Effector memory CD8-positive, alpha-beta T cell (primary cell): ENCODE measurements at places on chromosomes 16 and 17.
A peak's percentile ranks its signal among the peaks of the same experiment; 100 is the strongest.

- no peak for DNase-seq
Measured at GRCh38 chr16:16143038-16143763, 80.1 kb downstream of the ABCC6 start.

DNA sequence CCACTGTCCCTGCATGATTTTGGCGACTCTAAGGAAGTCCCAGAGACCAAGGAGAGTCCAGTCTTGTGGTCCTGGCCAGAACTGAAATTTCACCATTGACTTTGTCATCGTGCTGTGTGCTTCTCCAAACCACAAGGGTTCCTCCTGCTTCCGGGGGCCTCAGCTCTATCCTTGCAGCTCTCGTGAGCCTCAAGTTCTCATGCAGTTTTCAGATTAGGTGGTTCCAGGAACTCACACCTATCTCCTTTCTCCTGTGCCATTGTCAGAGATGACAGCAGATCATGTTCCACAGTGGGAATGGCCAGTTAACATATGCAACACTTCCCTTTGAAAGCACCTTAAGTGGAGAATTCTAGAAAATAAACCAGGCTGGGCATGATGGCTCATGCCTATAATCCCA is 97.9 kb upstream of the CRHR1 start:
- no peak for DNase-seq

GRCh38 chr16:54976651-54977200 is 46.1 kb downstream of the IRX5 start:
- no peak for DNase-seq

DNA sequence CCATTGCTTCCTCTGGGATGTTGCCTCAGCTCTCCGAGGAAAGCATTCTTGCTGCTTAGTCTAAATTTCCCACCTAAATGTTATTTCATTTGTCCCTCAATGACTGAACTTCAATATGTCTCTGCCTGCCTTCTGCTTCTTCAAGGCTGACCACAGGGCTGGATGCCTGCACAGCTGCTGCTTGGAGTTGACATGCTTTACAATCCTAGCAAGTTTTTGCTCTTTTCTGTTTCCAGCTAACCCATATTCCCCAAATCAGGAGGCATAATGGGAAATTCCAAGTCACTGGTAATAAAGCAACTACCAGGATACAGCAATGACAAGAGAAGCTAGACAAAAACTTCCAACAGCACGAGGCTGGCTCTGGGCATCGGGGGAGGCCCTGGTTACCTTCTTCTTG is 48.9 kb downstream of the GTF3C1 start:
- DNase-seq, result no peak

- no peak for DNase-seq
Measured at GRCh38 chr17:58364270-58364942, 12.4 kb upstream of the SUPT4H1 start.

DNA sequence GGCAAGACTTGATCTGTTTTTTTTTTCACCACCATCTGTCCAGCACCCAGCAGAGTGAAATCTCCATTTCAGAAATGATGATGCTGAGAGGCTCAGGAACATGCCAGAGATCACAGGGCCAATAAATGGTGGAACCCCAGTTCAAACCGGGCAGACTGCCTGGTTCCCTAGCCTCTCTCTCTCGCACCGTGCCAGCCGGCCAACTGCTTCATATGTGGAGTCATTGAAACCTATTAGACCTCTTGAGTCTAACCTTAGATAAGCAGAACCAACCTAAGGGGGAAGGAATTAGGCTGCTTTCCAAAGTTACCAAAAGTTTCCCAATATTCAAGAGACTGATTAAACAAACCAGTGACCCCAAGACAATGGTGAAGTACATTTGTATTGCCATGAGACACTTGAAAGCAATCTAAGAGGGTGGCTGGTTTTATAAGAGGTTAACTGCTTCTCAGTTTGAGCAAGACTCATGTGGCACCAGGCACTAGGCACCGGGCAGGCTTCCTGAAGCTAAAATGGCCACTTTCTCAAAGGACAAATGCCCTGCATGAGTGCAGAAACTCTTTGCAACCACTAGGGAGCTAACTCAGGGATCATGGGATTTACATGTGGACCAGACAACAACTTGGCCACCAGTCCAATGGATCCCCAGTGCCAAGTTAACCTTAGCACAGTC is 18.4 kb downstream of the TOX3 start:
- DNase-seq, result no peak

GRCh38 chr16:23293016-23293415 is 9.1 kb upstream of the SCNN1B start:
- no peak for DNase-seq

- DNase-seq, result no peak
Measured at GRCh38 chr16:20647736-20648135, 49.7 kb downstream of the ACSM1 start.

- DNase-seq, result no peak
Measured at GRCh38 chr16:14109782-14110727, 38.9 kb downstream of the MRTFB start.

DNA sequence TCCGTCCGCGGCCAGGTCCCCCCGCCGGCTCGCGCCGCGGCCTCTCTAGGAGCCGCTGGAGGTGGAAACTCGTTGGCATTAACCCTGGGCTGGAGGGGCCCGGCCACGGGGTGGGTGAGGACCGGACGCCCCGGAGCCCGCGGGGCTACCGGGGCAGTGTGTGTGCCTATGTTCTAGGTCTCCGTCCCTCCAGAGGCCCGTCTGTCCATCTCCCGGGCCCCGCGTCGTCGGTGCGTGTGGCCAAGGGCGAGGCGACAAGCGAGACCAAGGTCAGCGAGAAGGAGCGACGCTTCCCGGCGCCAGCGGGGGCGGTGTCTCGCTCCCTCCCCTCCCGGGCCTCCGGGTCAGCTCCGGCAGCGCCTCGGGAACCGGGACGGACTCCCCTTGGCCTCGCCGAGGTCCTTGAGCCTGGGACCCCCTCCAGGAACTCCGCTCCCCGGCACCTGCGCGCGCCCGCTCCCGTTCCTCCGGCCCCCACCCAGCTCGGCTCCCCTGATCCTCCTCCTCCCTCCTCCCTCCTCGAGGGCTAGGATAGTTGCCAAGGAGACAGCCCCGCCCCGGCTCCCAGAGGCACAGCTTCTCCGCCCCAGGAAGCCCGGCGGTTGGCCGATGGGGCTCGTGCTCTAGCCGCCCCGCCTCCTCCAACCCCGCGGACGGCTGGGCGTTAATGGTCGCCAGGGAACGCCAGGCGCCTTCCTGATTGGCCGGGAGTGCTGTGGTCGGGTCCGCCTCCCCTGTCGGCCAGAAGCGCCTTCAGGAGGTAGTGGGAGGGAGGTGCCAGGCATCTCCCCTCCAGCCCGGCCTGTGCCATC is 663 bp upstream of the ZNF768 start:
- DNase-seq, result peak; percentile 69
